ENCODE measurements at places on chromosomes 1 and 21.

DNA sequence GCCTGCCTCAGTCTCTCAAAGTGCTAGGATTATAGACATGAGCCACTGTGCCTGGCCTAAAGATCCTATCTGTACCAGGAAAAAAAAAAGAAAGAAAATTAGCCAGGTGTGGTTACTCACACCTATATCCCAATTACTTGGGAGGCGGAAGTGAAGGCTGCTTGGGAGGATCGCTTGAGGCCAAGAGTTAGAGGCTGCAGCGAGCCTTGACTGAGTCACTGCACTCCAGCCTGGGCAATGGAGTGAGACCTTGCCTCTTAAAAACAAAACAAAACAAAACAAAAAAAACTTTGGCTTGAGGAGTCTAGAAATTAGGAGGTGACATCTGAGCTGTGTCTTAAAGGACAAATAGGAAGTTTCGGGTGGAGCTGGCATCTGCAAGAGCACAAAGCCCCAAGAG is 38.7 kb upstream of the KIF26B start:
- DNase-seq, result no peak

DNA sequence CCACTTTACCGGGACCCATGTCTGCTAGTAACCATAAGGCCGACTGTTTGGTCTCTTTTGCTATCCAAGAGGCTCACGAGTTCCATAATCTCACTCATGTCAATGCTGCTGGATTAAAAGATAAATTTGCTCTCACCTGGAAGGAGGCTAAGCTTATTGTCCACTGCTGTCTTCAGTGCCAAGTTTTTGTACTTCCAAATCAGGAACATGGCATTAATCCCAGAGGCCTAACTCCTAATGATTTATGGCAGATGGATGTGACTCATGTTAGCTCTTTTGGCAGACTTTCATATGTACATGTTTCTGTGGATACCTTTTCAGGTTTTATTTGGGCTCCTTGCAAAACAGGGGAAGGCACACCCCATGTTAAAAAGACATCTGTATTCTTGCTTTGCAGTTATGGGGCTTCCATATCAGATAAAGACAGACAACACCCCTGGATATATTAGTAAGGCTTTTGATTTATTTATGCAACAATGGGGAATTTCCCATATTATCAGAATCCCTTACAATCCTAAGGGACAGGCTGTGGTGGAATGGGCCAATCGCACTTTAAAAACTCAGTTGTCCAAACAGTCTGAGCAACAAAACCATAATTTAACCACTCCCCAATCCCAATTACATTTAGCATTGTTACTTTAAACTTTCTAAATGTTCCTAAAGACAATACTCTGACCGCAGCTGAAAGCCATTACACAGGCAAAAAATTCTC is 162.7 kb downstream of the IER5 start:
- DNase-seq, result peak; percentile 80

DNA sequence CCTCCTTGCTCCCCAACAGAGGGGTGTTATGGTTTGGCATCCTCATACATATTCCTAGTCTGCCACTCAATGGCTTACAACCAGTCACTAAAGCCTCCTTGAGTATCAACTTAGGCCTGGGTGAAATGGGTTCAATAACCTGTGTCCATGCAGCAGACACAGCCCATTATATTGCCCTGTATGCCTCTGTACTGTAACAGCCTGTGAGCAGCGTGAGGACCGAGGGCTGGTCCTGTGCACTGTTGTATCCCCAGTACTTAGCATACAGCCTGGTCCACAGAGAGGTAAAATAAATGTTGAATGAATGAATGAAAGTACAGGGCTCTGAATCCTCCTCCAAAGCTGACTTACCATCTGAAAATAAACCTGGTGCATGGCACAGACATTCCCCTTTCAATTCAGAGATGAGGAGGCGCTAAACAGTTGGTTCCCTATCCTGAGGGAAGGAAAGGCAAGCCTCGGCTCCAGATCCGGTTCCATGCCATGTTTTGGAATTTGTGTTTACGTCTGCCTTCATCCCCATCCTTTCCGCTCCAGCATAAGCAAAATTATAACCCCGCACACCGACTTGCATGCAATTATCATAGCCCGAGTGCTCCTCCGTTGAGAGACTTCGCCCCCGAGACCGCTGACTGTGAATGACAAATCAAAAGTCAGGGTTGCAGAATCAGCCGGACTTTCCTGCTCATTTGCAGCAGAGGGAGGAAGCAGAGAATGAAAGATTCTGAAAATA is 45.0 kb upstream of the DNAJC6 start:
- peak; percentile 78 for DNase-seq

- no peak for DNase-seq
Measured at GRCh38 chr1:8463144-8463927, 145.4 kb downstream of the SLC45A1 start.

DNA sequence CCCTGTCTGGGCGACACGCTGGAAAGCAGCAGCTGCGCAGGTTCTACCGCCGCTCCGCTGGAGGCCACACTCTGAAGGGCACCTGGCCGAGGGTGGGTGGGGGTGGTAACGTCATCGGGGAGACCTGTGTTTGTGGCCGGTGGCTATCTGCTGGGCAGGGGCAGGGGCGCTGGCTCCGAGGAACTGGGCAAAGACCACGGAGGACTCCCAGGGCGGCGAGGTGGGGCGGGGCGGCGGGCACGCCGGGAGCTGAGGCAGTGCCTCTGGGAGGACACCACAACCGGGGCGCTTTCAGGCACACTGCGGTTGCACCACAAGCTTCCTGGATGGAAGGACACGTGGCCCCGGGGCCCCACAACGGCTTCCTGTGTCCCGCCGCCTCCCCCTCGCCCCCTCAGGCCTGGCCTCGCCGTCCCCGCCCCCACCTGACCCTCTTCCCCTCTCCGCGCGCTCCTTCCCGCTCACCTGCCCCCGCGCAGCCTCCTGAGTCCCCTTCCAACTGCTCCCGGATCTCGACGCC is 3.3 kb upstream of the DENND2D start:
- no peak for DNase-seq

DNA sequence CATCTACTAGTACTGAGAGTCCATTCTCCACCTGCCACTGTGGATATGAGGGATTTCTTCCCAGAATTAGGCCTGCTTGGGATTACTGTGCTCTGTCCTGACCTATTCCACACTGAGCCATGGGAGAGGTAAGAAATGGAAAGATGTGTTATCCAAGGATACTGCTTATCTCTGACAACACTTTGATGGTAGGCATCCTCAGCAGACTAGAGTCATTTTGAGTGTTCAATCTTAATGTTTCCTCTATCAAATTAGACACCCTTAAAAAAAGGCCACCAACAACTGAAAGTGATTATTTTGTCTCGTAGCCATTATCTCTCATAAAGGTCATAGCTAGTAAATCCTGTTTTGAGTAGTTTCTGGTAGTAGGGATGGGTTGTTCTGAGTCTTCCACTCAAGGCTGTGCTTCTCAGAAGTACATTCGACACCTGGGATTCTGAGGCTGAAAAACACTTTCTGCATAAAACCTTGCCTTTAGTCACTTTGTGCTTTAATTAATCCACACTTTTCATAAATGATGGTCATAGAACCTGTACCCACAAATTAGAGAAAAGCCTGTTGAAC is 8.8 kb downstream of the ATPAF1 start:
- no peak for DNase-seq

DNA sequence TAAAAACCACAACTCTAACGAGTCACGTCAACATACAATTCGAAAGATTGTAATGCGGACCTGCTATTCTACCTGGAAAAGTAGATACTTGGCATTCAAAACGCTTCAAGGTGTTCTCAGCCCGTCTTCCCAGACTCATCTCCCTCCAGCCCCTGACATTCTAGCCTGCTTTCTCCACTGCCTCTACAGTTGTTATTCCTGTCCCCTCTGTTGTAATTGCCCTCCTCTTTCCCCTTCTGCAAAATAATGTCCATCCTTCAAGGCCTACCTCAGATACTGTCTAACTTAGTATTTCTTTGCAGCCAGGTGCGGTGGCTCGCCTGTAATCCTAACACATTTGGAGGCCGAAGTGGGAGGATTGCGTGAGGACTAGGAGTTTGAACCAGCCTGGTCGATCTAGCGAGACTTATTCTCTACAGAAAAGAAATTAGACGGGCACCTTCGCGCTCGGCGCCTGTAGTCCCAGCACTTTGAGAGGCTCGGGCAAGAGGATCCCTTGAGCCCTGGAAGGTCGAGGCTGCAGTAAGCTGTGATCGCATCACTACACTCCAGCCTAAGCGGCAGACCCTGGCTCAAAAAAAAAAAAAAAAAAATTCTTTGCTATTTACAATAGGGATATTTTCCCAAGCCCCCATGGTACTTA is 756 bp upstream of the RBM34 start:
- no peak for DNase-seq

DNA sequence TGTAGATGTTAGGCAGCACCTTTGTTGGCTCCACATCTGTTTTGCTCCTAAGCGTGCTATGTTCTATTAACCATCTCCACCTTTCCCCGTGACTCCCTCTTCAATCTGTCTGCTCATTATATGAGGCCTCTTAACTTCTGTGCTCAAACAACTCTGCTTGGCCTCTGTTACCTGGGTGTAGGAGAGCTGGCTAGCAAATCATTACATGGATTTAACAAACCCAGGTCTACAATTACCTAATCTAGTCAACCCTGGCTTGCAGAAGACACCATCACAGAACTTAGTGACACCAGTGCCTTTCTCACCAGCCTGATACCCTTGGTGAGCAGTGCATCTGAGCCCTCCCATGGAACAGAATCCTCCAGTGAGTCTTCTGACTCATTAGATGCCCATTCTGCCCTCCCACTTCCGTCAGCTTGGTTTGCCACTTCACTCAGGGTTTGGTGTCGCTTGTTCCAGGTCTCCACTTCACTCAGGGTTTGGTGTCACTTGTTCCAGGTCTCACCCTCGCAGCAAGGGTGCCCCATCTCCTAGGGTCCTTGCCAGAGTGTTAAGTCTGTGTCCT is 92.0 kb upstream of the KIF26B start:
- no peak for DNase-seq

- DNase-seq, result peak; percentile 95
Measured at GRCh38 chr1:175572932-175573868, 170.2 kb downstream of the TNR start.

DNA sequence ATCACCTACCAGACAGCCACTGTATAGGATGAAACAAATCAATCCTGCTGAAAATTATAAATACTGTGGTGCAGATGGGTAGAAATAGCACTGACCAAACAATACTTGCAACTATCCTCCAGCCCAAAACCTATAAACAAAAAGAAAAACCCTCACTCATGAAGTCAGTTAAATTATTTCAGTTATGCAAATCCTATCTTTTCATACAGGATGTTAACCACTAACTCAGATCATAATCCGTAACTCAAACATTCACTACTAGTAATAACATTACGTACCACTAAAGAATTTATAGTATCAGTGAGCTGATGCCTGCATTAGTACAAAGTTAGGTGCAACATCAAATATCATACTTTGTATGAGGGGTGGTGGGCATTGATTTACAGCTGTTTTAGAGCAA is 2.6 kb downstream of the NDC1 start:
- no peak for DNase-seq

DNA sequence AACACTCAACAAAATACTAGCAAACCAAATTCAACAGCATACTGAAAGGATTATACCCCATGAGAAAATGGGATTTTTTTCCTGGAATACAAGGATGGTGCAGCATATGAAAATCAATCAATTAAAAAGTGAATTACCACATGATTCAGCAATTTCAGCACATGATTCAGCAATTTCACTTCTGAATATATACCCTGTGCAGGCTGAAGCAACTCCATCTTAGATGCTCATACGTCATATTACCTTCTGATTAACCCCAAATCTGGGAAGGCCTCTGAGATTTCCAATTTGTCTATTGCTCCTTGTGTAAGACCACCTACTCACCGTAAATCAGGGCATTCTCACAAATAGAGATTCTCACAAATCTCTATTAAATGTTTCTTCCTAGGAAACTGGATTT is 43.8 kb upstream of the ERO1B start:
- DNase-seq, result no peak

DNA sequence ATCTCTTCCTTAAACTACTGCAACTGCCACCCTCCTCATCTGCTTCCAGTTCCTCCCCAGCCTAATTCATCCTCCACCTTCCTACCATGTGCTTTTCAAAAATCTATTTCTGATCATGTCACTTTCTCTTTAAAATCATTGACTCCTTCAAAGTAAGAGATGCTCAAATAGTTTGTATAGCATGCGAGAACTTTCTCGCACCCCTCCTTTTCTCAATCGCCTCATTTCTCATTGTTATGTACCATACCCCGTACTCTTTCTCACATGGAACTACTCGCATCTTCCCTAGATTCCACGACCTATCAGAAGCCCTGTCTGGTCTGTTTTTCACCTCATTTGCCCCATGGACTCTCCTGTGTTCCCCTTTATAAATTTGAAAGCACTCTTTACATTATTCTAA is 238.2 kb downstream of the NRIP1 start:
- no peak for DNase-seq

DNA sequence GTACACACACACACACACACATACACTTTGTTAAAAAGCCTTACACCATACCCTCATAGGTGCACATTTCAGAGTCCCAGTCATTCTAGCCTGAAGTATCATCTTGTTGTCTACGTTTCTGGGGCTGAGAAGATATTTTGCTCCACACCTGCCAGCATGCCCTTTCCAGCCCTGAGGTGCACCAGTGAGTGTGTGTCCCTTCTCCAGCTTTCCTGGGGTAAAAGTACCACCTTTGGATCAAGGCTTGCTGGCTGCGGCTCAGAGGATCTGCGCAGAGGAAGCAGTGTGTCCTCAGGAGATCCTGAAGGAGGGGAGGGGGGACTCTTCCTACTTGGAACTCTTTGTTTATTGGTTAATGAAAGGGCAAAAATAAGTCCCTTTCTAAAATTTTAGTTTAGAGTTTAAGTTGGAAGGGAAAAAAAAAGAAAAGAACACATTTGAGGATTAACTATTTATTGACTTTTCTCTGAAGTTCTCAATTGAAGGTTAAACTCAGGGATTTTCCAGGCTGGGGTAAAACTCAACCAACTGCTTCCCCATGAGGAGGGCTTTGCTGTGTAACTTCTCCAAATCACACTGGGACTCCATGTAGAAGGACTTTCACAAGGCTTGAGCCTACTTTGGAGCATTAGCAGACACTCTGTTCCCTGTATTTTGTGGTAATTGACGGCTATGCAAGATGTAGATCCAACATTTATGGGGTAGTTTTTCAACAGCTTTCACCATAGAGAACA is 200.3 kb upstream of the SGIP1 start:
- no peak for DNase-seq

DNA sequence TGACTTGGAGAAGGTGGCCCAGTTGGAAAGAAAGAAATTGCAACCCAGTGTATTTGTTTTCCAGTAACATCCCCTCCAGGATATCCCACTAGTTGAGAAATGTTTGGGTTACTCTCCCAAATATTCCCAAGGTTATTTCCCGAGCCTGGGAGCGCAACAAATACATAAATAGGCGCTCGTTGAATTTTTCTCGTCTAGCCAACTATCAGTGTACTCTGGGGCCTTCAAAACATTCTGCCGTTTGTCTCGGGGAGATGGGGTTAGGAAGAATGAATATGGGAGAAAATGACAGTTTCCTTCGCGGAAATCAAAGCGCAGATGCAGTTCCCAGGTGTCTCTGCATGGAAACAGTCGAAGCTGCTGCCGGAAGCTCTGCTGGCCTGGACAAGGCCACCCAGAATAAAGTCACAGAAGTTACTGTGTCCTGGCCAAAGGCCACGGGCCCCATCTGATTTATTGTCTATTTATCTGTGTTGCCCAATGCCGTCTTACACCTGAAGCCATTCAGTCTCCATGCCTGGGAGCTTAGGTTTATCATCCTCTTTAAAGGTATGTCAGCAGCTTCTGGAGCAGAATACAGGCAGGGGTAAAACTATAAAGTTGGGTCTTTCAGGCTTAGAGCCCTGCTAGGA is 1.0 kb downstream of the C1orf115 start:
- DNase-seq, result no peak

GRCh38 chr1:30476911-30477459 is 246.4 kb downstream of the MATN1 start:
- DNase-seq, result no peak
